ENCODE measurements at places on chromosomes 13 and 19. TPM values are rescaled to one million over a fixed set of nuclear protein-coding genes. Genes with fewer than 3 reads are reported as not detected.

DNA sequence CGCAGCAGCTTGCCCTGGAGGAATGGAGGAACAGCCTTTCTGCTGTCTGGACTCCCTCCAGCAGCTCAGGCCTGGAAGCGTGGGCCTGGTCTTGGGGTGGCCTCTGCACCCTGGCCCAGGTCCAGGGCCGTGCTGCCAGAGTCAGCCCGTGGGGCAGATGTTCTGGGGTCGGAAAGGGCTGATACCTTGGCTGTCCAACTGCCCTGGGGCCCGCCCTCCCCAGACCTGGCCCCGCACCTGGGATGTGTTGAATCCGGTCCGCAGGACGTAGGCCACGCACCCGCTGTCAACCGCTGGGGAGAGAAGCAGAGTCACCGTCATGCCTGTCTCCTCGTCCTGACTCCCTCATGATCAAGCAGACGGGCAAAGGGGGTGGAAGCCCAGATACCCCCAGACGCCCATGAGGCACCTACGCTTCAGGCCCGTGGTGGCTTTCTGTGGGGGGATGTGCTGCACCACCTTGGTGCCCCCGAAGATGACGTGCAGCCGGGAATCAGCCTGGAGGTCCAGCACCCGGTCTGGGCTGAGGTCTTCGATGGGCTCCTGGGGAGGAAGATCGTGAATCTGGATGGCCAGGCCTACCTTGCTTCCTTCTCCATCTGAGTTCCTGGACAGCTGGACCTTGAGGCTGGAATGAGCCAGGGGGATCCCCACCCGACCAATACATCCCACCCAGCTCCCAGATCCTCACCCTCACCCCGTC is 7.7 kb downstream of the ATP13A1 start:
- no peaks in the 10 kb centered on the region for H3K27me3 ChIP-seq
- H3K36me3 ChIP-seq = peaks cover 63% of the 10 kb centered on the region
- DNase-seq = no peak
- no peak overlapping the region for H3K27ac ChIP-seq

- H3K4me3 ChIP-seq = peak overlapping the region; percentile 23
- no peaks in the 10 kb centered on the region for H3K36me3 ChIP-seq
- no peak for DNase-seq
- H3K27ac ChIP-seq = no peak overlapping the region
These were observed 1.5 kb downstream of the IFNL4 start for GRCh38 chr19:39246951-39247669.

DNA sequence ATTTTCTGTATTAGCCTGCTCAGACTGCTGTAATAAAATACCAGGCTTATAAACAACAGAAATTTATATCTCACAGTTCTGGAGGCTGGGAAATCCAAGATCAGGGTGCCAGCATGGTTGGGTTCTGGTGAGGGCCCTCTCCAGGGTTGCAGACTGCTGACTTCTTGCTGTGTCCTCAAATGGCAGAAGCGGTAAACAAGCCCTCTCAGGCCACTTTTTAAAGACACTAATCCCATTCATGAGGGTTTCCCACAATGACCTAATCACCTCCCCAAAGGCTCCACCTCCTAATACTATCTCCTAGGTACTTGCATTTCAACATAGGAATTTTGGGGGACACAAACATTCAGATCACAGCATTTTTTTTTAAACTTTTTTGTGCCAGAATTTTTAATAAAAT is 159.3 kb downstream of the PDS5B start:
- no peaks in the 10 kb centered on the region for H3K27me3 ChIP-seq
- H3K36me3 ChIP-seq = peaks cover 41% of the 10 kb centered on the region
- no peak overlapping the region for H3K27ac ChIP-seq
- no peak for DNase-seq

- no peaks in the 10 kb centered on the region for H3K36me3 ChIP-seq
- no peak overlapping the region for H3K4me3 ChIP-seq
- no peaks in the 10 kb centered on the region for H3K27me3 ChIP-seq
- no peak for DNase-seq
These were observed 1577.5 kb downstream of the UQCRFS1 start for GRCh38 chr19:27635401-27635800.

DNA sequence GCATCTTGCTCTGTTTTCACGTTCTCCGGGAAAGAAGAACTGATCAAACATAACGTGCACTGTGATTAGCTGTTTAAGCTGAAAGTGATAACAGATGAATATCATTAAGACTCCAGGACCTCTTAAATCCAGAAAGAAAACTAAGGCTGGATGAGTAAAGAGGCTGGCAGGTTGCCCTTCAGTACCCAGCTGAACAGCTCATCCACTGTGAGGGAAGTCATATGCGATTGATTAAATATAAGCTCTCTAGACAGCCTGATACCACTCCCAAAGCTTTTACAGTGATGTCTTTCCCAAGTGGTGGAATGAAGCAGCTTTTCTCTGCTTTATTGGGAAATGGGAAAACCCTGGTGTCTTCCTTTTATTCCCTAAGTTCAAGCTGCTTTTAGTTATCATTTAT is 116.9 kb downstream of the EFNB2 start:
- DNase-seq = no peak
- no peak overlapping the region for H3K4me3 ChIP-seq
- peaks cover 2% of the 10 kb centered on the region for H3K4me1 ChIP-seq
- no peak overlapping the region for H3K27ac ChIP-seq
- no peaks in the 10 kb centered on the region for H3K36me3 ChIP-seq

Gene ZSCAN4
- total RNA-seq = not detected

Gene ISYNA1
- 33.5 TPM for total RNA-seq

Data from activated CD8-positive, alpha-beta T cell treated with anti-CD3 and anti-CD28 coated beads, Interleukin-2, amount 10 ng/mL, durations not matched to agents 7 days and 5 days (primary cell).